ENCODE measurements at places on chromosomes 3 and 15. TPM values are rescaled to one million over a fixed set of nuclear protein-coding genes. Genes with fewer than 3 reads are reported as not detected.

Gene LRRIQ4
- 0.07 TPM for total RNA-seq

Gene ACAD11
- 20.7 TPM for total RNA-seq

Gene SLC24A1
- total RNA-seq = 4.4 TPM

Gene CLDND1
- 93.3 TPM for total RNA-seq

Gene BFSP2
- total RNA-seq = not detected

Gene CHRM5
- not detected for total RNA-seq

Gene GLDN
- not detected for total RNA-seq

DNA sequence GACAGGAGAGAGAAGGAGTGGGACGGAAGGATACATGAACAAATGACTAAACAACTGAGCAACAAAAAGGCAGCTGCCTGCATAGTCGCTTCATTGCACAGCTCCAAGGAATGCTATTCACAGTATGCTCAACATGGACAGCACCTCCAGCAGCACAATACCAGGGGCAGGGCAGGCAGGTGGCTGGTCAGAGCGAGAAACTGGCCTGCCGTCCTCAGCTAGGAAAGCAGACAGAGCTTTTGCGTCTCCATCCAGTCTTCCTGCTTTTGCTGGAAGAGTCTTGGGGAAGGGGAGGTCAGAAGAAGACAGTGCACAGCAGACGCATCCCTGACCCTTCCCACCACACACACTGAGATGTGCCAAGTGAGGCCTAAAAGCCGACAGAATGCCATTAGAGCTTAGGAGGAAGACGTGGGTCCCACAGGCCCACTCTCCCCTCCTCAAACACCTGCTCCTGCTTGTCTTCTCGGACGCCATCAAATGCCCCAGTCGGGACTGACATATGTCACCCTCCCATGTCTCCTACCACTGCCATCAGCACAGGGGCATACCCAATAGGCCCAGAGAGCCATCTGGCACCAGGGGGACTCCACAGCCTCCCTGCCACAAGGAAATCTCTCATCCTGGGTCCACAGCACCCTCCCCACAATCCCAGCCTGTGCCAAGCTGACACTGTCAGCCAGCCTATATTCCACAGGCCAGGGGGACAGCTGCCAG lies 3.9 kb downstream of the RAB6B start:
- no peak for DNase-seq

GRCh38 chr15:99466701-99467337 lies 99.0 kb upstream of the MEF2A start:
- no peak for DNase-seq

DNA sequence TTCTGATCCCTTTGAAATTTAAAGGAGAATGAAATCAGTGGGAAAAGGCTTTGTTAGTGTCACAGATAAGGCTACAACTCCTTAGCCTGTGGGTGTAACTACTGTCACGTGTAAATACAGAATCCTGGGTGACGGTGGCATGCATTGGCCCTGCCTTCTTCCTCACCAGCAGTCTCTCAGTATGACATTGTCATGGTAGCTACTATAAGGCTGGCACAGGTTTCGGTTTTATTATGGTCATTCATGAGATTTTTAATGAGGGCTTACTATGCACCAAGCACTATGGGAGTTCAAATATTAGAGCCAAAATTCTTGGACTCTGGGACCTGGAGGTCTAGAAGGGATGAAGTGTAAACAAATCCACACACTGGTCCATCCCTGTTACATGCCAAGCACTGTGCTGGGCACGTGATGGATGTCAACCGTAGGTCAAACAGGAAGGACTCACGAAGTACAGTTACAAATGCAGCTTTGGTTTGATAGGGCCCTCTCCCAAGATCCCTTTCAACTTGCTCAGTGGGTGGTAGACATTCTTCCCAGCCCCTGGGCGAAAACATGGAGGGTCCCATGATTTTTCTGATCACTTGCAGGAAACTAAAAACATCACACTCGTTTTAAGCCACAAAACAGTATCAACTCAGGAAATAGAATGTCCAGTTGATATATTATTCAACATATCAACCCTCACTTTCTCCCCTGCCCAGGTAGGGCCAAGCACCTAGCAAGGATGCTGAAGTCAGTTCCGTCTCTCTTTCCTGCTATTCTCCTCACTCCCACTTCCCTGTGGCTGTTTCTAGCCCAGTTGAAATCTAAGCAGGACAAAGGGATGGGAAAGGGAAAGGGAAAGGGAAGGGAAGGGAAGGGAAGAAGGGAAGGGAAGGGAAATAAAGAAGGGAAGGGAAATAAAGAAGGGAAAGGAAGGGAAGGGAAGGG lies 25.3 kb downstream of the BFSP2 start:
- DNase-seq = no peak

DNA sequence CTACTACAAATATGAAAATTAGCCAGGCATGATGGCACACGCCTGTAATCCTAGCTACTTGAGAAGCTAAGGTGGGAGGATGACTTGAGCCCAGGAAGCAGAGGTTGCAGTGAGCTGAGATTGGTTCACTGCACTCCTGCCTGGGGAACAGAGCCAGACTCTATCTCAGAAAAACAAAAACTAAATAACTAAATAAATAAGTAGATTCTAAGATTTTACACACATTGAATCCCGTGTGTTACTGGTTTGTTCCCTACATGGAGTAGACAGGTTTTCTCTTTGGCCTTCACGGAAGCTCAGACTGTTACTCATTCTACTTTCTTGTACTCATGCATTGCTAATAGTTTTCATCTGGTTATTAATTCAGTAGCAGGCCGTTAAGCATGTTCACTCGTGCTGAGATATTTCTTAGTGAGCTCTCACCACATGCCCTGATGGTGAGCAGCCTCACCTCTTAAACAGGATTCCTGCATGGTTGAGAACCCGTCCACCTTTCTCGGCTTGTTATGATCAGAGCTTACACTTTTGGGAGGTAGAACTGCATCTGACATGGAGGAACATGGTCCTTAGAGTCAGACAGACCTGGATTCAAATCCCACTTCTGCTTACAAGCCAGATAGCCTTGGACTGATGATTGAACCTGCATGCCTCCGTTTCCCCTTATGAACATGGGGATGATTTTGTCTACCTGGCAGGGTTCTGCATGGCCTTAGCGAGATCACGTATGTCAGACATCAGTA lies 49.1 kb downstream of the CMTM7 start:
- no peak for DNase-seq

GRCh38 chr3:140527156-140527555 lies 150.7 kb upstream of the TRIM42 start:
- DNase-seq = no peak

- DNase-seq = peak; percentile 20
Observed at GRCh38 chr15:38714309-38715072, 149.9 kb upstream of the RASGRP1 start.

DNA sequence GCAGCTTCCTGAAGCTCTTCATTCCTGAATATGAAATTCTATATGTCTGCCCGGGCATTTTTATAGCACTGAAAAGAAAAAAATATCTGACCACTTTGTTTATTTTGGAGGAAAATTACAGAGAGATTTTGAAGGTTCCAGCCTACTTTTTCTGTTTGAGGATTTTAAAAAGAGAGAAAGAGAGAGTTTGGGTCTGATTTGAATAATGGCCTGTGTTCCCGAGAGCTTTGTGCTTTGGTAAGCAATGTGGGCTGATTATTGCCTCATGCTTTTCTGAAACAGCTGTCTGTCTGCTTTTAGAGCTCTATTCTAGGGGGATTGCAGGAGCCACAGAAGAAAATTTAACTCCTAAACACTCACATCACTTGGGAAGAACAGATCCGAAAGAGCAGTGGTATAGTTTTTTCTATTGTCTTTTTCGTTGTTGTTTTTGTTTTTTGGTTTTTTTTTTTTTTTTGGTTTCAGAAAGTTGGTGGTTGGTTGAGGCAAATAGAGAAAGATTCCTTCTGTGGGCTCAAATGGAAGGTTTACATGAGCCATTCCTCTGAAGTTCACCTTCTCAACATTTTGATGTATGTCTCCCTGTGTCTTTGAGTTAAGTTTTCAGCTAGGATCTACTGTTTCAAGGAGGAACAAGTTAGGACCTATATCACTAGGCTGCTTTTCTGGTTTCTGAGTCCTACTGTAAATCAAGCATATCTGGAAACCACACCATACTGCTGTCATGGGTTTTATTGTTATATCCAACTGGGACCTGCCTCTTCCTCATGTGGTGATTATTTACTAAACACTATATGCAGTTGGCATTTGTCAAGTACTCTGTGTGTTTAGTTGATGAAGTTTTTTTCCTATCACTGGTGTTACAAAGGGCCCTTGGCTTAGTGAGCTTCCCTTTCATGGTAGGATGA lies 178.9 kb downstream of the KCNMB2 start:
- DNase-seq = no peak

GRCh38 chr15:83443076-83443847 lies 3.9 kb upstream of the SH3GL3 start:
- DNase-seq = no peak

DNA sequence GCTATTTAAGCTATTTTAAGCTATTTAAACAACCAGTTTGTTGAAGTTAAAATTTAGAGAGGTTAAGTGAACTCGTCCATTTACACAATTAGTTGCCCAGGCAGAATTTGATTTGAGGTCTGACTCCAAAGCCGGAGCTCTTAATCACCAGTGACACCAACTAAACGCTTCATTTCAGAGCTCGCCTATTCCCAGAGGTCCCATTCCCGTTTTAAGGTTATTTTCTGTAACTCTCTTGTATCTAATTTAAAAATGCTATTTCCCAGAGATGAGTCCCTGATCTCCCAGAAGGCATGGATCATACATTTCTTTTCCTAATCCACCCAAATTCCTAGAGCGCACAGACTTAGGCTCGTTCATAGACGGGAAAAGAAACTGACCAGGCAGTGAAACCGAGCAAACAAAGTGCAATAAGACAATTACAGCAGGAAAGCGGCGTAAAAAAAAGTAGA lies 904 bp upstream of the MCTP2 start:
- DNase-seq = no peak

DNA sequence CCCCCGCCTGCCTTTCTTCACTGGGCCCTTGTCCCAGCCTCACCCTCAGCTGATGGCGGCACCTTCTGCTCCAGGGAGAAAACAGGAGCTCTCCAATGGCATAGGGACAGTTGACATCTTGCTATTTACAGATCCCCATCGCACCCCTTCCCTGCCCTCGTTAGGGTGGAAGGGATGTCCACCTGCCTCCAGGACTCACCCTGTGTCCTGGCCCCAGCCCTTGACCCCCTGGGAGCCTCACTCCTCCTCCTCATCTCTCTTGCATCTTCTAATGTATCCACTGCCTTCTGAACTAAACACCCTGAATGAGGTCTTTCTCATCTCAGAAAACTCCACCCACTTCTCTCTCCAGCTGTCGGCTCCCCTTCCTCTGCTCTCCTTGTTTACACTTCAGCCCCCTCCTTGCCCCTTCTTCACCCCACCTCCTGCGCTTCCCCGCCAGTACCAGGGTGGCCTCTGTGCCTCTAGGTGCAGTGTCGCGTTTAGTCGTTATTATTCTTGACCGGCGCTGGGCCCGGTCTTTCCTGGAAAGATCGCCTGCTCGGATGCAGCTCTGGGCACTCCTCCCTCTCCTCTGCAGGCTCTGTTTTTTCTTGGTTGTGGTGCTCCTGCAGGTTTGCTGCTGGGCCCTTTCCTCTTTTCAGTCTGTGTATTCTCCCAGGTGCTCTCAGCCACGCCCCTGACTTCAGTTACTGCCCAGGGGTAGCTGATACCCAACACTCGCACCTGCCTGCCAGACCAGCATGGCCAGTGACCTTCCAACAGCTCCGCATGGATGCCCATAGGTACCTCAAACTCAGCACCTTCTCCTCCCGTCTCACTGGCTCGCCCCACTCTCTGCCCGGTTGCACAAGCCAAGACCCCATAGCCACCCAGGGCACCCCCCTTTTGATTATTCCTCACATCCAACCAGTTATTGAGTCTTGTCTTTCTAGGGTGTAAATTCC lies 42.9 kb downstream of the PML start:
- no peak for DNase-seq

- no peak for DNase-seq
Observed at GRCh38 chr3:165466856-165467255, 270.7 kb upstream of the SLITRK3 start.
